Stimulated activated naive CD8-positive, alpha-beta T cell treated with anti-CD3 and anti-CD28 coated beads, Interleukin-15, Interleukin-2, amounts not matched to agents 100 U/mL and 50 U/mL, for 24 hours (primary cell): ENCODE measurements at places on chromosomes 2 and 18.

DNA sequence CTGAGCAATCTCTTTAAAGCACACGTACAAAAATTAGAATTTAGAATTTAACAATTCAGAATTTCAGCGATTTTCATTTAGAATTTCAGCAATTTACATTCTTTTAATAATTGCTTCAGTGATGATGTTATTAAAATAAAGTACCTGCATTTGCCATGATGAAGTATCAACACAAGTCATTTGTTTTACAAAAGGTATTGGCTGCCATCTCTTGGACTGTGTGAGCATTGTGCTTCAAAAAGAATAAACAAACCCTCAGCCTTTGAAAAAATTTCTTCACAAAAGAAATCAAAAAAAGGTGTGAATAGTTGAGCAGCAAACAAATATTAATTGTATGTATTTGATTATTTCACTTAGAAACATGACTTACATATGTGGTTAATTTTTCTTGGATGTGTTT lies 27.1 kb upstream of the ZC3H15 start:
- no peak for DNase-seq

GRCh38 chr2:159090514-159091201 lies 122.2 kb downstream of the TANC1 start:
- DNase-seq = no peak

- no peak for DNase-seq
Measured at GRCh38 chr2:136013136-136013685, 27.8 kb upstream of the DARS1 start.

GRCh38 chr2:212223696-212224095 lies 314.9 kb downstream of the ERBB4 start:
- DNase-seq = no peak

GRCh38 chr2:113185664-113186432 lies 12.1 kb downstream of the PSD4 start:
- no peak for DNase-seq
